ENCODE measurements at places on chromosomes 5 and 9.

- DNase-seq: no peak
Observed at GRCh38 chr9:68458918-68459317, 81.8 kb downstream of the TMEM252 start.

DNA sequence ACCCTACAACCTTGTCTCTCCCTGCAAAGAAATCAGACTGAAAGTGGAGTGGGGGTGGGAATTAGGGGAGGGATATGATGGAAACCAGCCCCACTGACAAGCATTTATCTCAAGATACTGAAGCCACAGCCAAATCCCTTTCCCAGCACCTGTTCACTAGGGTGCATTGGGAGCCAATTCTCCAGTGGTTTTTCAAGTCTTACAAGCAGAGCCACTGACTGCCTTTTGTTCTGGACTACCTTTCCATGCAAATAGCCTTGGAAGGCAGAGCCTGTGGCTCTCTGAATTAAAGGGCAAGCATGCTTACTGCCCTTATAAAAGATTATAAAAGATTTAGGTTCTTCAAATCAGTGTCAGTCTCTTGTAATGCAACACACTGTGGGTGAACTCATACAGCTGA lies 8.8 kb upstream of the GGTA1 start:
- DNase-seq: no peak

GRCh38 chr9:6759185-6759977 lies 1.6 kb downstream of the KDM4C start:
- DNase-seq: peak; percentile 79

- DNase-seq: no peak
Observed at GRCh38 chr5:181129601-181130000, 1.4 kb downstream of the OR2V1 start.

Data from AML-193 (cell line).